ENCODE measurements at places on chromosomes 11 and 22.

DNA sequence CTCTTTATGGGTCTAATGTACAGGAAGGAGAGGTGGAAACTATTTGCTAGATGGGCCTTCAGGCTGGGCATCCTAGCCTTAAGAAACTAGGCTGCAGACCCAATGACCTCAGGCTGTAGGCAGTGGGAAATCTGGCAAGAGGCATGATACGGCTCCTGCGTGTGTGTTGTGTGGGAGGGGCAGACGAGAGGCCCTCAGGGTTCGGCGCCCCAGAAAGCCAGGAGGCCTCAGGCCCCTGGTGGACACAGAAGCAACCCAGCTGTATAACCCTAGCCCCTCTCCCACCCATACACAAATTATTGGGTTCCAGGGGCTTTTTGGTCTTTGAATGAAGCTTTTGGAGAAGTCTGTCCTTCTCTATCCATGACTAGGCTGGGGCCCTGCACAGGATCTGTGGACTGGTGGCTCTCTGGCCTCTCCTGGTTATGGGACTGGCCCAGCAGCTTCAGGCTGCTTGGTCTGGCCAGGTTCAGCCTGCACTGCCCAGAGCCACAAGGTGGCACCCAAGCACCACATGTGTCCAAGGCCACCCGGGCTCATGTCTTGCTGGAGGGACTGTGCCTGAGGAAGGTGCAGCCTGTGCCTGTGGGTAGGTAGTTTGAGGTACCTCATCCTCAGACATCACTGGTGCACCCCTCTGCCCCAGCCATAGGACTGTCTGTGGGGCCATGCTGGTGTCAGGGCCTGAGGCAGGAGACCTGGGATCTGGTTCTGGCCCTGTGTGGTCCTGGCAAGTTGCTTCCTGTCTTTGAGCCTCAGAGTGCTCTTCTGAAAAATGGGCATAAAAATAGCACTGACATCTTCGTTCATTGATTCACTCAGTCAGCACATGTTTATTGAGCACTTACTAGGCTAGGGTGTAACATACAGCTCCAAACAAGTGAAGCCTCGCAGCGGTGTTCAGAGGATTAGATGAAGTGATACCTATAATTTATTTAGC lies 87.5 kb downstream of the RRM1 start:
- H3K27ac ChIP-seq: no peak overlapping the region
- no peaks in the 10 kb centered on the region for H3K27me3 ChIP-seq
- peaks cover 6% of the 10 kb centered on the region for H3K4me1 ChIP-seq

- no peaks in the 10 kb centered on the region for H3K4me1 ChIP-seq
- H3K27ac ChIP-seq: no peak overlapping the region
- no peak for DNase-seq
These were observed 41.9 kb downstream of the MYO18B start for GRCh38 chr22:25783856-25784255.

GRCh38 chr11:121613724-121614123 lies 161.0 kb upstream of the SORL1-AS1 start:
- H3K27me3 ChIP-seq: no peaks in the 10 kb centered on the region
- H3K27ac ChIP-seq: no peak overlapping the region
- no peak for DNase-seq
- H3K4me1 ChIP-seq: no peaks in the 10 kb centered on the region
- peaks cover 61% of the 10 kb centered on the region for H3K36me3 ChIP-seq

DNA sequence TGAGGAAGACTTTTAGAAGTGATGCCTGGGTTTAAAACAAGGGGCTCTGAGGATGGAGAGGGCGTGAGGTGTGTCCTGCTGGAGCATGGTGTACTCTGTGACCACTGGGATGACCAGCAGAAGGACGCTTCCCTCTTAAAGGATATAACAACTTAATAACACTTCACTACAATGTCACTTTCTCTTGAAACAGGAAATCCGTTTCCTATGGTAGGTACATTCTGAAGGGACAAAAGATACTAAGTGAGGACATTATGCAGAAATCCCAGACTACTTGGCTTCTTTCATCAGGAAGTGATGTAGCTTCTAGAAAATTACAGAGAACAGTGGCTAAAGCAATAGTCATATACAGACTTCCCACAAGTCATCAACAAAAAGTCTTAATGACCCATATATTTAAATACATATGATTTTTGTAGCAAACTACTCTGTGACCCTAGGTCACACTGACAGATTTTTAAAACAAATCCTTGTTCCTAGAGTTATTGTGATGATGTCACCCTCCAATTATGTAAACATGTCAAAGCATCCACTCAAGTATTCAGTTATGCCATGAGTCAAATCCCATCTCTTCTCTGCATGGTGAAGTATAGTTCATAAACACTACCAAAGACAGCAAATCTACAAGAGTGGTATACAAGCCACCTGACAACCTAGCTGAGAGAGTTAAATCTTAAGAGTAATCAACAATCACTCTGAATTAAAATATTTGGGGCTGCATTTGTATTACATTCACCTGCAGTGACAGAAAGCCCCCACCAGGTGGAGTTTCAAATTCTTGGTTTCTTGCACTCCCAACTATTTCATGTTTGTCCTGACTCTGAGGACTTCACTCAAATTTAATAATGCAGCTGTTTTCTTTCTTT lies 32.8 kb downstream of the PITPNB start:
- no peak overlapping the region for H3K27ac ChIP-seq
- DNase-seq: no peak
- peaks cover 4% of the 10 kb centered on the region for H3K4me1 ChIP-seq
- H3K27me3 ChIP-seq: no peaks in the 10 kb centered on the region
- H3K4me3 ChIP-seq: no peak overlapping the region

- H3K36me3 ChIP-seq: peaks cover 34% of the 10 kb centered on the region
- H3K4me3 ChIP-seq: no peak overlapping the region
- H3K27me3 ChIP-seq: no peaks in the 10 kb centered on the region
- peaks cover 10% of the 10 kb centered on the region for H3K4me1 ChIP-seq
These were observed 9.3 kb downstream of the MRPL16 start for GRCh38 chr11:59801160-59801706.

DNA sequence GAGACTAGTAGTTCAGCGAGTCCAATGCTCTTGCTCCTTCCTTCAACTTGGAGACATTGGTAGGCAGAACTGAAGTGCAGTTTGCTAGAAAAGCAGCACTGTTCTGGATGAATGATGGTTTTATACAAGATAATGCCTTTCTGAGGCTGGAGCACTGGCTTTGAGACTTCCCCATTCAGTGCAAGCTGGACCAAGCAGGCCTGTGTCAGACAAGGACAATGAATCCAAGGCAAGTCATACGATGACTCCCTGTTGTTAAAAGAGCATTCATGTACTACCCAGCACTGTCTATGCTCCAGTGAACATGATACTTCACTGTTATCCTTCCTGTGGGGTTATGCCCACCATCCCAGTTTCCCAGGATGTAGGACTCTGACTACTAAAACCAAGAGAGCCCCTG lies 242.3 kb upstream of the RAG2 start:
- no peaks in the 10 kb centered on the region for H3K4me1 ChIP-seq
- H3K4me3 ChIP-seq: no peak overlapping the region
- no peaks in the 10 kb centered on the region for H3K27me3 ChIP-seq
- DNase-seq: no peak

- no peak for DNase-seq
- peaks cover 13% of the 10 kb centered on the region for H3K4me1 ChIP-seq
- H3K36me3 ChIP-seq: peaks cover 11% of the 10 kb centered on the region
- H3K4me3 ChIP-seq: no peak overlapping the region
These were observed 20.8 kb upstream of the ZBED5 start for GRCh38 chr11:10878408-10879214.

DNA sequence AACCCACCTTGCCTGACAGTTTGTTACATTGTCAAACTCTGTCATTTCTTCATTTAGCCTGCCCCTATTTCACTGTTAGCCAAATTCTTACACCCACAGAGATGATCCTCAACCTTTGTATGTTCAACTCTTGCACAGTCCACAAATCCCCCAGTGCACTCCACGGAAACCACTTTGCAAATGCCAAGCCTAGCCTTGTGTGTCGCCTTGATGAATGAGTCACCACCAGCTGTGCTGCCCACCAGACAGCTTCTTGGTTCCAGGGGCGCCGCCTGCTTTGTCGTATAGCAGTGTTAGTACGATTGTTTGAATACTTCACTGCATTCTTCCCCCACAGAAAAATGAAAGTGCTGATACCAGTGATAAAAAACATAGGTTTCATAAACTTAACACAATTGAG lies 686.3 kb downstream of the NTM start:
- DNase-seq: no peak
- no peak overlapping the region for H3K27ac ChIP-seq
- H3K4me3 ChIP-seq: no peak overlapping the region
- H3K4me1 ChIP-seq: no peaks in the 10 kb centered on the region
- no peaks in the 10 kb centered on the region for H3K27me3 ChIP-seq
- H3K36me3 ChIP-seq: no peaks in the 10 kb centered on the region

- no peaks in the 10 kb centered on the region for H3K27me3 ChIP-seq
- H3K27ac ChIP-seq: no peak overlapping the region
- no peaks in the 10 kb centered on the region for H3K4me1 ChIP-seq
- DNase-seq: no peak
- H3K36me3 ChIP-seq: no peaks in the 10 kb centered on the region
These were observed 370.7 kb upstream of the CCDC90B start for GRCh38 chr11:83656796-83657330.
